Stomach (tissue), 19 donors: ENCODE measurements at places on chromosomes 7 and 10.

DNA sequence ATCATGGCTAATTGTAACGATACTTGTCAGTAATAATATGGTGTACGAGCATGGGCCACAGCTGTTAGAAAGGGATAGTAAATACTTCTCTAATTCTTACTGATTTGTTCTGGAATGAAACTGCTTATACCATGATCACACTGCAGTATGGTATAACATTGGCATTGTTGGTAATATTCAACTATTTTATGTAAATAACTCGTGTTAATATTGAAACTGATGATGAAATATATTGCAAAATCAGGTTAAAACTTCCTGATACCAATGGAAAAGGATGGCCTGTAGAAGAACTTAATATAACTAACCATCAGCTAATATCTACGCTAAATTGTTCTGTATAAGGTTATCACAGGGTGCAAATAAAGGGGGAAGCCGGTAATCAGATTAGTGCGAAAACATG is 10.3 kb downstream of the OR2A14 start:
- H3K27me3 ChIP-seq: no peaks in the 10 kb centered on the region
- no peaks in the 10 kb centered on the region for H3K4me1 ChIP-seq
- DNase-seq: no peak

GRCh38 chr7:46229409-46229808 is 308.3 kb upstream of the IGFBP3 start:
- no peak overlapping the region for H3K4me3 ChIP-seq
- DNase-seq: no peak
- no peak overlapping the region for H3K27ac ChIP-seq
- no peaks in the 10 kb centered on the region for H3K4me1 ChIP-seq
- H3K27me3 ChIP-seq: no peaks in the 10 kb centered on the region
- H3K36me3 ChIP-seq: no peaks in the 10 kb centered on the region

DNA sequence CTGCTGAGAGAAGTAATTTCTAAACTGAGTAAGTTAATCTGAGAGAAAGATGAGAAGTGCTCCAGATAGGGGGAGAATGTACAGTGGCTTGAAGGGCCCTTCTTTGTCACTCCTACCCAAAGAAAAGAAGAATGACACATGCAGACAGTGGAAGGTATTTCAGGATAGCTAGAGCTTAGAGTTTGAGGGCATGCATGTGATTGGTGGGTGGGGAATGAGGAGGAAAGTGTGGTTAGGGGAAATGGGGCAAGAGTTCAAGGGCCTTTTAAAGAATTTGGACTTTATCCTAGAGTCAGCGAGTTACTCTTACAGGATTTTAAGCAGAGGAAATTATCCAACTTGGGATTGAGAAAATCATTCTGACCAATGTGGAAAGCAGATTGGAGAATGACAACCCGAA is 50.0 kb downstream of the ANLN start:
- H3K36me3 ChIP-seq: no peaks in the 10 kb centered on the region
- H3K4me3 ChIP-seq: no peak overlapping the region
- H3K27me3 ChIP-seq: no peaks in the 10 kb centered on the region
- H3K27ac ChIP-seq: no peak overlapping the region
- DNase-seq: no peak

DNA sequence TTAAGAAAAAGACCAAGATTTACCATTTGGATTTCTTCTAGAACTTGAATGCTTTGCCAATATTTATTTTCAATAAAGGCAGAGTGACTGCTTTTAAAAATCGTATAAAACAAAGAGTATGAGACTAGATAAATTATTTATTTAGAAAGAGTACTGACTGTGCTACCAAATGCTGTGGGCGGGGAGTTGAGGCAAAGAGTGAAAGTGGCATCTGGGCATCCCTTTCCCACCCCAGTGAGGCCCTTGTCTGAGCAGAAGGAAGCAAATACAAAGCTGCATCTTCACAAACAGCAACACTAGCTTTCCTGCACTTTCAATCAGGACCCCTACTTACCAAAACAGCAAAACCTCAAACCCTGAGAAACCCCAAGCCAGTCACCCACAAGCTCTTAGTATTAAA is 34.9 kb downstream of the ITGB1 start:
- H3K4me1 ChIP-seq: no peaks in the 10 kb centered on the region
- H3K27ac ChIP-seq: no peak overlapping the region
- DNase-seq: no peak
- peaks cover 98% of the 10 kb centered on the region for H3K36me3 ChIP-seq

- no peaks in the 10 kb centered on the region for H3K27me3 ChIP-seq
- no peaks in the 10 kb centered on the region for H3K36me3 ChIP-seq
- no peak for DNase-seq
- no peaks in the 10 kb centered on the region for H3K4me1 ChIP-seq
- H3K4me3 ChIP-seq: no peak overlapping the region
Observed at GRCh38 chr7:106344211-106344610, 59.4 kb upstream of the NAMPT start.

DNA sequence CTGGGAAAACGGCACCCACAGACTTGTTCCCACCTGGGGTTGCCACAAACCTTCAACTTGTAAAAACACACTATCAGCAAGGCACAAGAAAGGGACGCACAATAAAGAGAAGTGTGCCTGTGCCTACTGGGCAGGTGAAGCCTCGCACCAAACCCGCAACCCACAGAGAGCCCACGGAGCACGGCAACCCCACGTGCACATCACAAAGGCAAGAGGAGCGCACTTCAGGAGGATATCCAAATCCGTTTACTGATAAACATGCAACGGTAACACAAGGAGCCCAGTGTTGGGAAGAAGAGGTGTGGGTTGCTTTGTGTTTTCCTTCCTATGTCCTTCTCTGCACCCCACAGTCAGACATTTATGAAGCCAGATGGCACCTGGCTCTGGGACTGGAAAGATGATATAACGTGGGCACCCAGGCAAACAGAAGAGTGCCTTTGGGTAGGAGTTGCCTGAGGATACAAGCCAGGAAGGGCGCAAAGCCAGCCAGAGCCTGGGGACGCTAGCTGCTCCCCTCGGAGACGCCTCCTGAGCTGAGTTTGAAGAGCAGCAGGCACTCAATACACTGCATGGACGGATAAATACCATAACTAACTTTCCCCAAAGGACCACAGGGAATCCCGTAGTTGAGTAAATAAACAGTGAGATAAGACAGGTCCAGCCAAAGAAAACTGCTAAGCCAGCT is 41.6 kb downstream of the TCERG1L start:
- no peak for DNase-seq
- no peaks in the 10 kb centered on the region for H3K36me3 ChIP-seq
- no peak overlapping the region for H3K27ac ChIP-seq
- H3K4me1 ChIP-seq: no peaks in the 10 kb centered on the region
- H3K27me3 ChIP-seq: no peaks in the 10 kb centered on the region
